ENCODE measurements at places on chromosomes 16 and 17.

DNA sequence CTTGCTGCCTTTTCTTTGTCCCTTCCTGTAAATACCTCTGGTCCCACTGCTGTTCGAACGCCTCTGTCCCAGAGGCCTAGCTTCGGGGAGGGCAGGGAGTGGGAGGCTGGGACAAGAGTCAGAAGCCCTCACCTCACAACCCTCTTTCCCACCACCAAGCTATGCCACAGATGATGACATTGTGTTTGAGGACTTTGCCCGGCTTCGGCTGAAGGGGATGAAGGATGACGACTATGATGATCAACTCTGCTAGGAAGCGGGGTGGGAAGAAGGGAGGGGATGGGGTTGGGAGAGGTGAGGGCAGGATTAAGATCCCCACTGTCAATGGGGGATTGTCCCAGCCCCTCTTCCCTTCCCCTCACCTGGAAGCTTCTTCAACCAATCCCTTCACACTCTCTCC, 10.4 kb downstream of the ARRB2 start:
- no peak for DNase-seq

DNA sequence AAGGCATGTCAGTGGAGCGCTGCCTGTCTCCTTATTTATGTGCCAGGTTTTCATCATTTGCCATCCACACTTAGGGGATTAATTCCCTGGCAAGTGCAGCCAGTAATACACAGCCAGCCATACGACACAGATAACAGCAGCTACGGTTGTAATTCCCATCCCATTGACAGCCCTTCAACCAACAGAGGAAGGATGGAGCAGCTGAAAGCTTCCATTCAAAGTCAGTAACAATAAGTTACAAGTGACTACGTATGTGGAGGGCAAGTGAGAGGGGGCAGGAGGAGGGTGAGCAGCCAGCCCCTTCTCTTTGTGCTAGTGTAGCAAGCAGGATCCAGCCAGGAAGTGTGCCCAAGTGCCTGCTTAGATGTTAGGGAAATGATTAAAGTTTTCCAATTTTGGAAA, 53.8 kb upstream of the LYRM9 start:
- DNase-seq = peak; percentile 75

- no peak for DNase-seq
Measured at GRCh38 chr17:33482636-33483035, 189.5 kb upstream of the ASIC2 start.

- DNase-seq = no peak
Measured at GRCh38 chr16:72203401-72203800, 31.4 kb upstream of the PMFBP1 start.

DNA sequence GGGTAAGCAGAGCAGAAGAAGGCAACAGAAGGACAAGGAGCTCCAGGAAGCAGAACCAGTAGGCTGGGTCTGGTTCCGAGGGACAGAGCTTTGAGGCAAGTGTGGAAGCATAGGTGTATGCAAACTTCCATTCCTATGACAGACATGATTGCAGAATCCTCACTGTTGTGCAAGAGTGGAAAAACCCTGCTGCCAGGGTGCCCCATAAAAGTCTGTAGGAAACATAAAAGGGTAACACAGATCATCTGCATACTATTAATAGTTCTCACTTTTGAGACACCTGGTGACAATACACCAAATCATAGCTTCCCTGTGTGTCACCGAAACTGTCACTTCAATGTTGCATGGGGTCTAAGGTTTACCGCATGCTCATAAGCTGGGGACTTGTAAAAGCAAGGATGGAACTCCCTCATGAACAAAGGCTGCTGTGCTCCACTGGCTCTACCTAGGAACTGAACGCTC, 39.7 kb downstream of the ARHGAP17 start:
- DNase-seq = no peak

GRCh38 chr16:88616320-88616719, 22.1 kb upstream of the IL17C start:
- DNase-seq = no peak

DNA sequence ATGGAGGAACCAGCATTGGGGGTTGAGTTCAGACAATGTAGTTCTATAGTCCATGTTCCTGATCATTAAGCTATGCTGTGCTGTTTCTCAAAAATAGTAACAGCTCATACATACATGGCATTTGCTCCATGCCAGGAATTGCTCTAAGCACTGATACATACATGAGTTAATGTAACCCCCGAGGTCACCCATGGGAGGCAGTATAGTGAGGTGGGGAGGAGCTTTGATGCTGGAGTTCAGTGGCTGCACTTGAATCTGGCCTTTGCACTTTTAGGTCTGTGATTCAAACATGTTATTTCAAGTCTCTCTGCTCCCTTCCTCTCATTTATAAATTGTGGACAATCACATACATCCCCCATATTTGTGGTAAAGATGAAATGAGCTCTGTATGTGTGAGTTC, 223.1 kb upstream of the WSB1 start:
- no peak for DNase-seq

DNA sequence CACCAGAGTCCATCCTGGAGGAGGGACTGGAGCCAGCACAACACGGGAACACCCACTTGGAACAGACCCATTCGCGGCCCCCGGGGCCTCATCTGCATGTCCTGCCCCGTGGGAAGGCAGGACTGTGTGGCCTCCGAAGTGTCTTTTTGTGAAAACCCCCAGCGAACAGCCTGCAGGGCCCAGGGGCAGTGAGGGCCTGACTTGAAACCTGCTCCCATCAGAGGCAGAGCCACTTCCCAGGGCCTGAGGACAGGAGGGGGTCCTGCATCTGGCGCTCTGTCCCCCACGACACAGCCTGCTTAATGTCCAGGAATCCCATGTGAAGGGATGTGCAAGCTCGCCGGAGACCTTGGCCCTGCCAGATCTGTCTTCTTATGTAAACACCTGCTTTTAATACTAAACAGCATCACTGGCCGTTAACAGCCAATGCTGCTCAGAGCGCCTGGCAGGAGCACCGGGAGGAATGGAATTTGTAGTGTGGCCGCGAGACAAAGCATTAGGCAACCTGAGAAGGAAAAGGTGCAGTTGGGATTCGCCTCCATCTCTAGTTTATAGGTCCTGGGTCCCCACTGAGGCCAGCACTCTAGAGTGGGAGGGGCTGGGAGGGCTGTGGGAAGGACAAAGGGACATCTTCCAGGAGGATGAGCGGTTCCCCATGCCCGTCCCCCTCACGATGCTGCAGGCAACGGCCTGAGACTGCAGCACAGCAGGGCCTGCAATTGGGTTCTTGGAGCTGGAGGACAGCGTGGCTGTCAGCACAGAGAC, 9.6 kb upstream of the EVPL start:
- no peak for DNase-seq
